ENCODE measurements at places on chromosomes 1 and 21. TPM values are rescaled to one million over a fixed set of nuclear protein-coding genes. Genes with fewer than 3 reads are reported as not detected.

PRRX1 gene
- not detected for total RNA-seq

NEXN gene
- 5.3 TPM for total RNA-seq

RNU1-1 gene
- 3,596 TPM for total RNA-seq

TMCO1 gene
- 84.4 TPM for total RNA-seq

CYP4Z1 gene
- total RNA-seq = 0.31 TPM

KIAA1614 gene
- 3.3 TPM for total RNA-seq

NOS1AP gene
- total RNA-seq = 5.9 TPM

SLFNL1 gene
- 0.07 TPM for total RNA-seq

C1orf210 gene
- 17.0 TPM for total RNA-seq

- H3K36me3 ChIP-seq = peaks cover 97% of the 10 kb centered on the region
- H3K27ac ChIP-seq = no peak overlapping the region
- H3K4me1 ChIP-seq = no peaks in the 10 kb centered on the region
- no peaks in the 10 kb centered on the region for H3K27me3 ChIP-seq
- peak; percentile 41 for DNase-seq
- H3K4me3 ChIP-seq = no peak overlapping the region
Observed at GRCh38 chr1:54872036-54872331, 15.0 kb downstream of the DHCR24 start.

- no peak for DNase-seq
- H3K4me1 ChIP-seq = peaks cover 20% of the 10 kb centered on the region
- no peaks in the 10 kb centered on the region for H3K27me3 ChIP-seq
- H3K36me3 ChIP-seq = no peaks in the 10 kb centered on the region
- H3K27ac ChIP-seq = no peak overlapping the region
- H3K4me3 ChIP-seq = no peak overlapping the region
Observed at GRCh38 chr1:231396643-231397042, 25.4 kb downstream of the EGLN1 start.

DNA sequence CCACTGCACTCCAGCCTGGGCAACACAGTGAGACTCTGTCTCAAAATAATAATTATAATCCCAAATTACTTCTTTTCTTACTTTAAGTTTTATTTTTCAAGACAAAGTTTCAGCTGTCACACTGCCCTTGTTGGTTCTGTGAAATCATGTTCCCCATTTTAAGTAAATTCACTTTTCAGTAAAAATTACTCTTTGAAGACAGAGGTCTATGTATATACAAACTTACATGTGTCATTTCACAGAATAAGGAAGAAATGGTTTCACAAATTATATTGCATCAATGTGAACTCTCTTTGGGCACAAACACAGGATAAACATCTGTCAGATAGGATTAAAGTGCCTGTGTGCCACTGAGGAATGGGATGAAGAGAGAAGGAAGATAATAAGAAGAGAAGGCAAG is 33.1 kb upstream of the ETS2 start:
- H3K36me3 ChIP-seq = no peaks in the 10 kb centered on the region
- no peaks in the 10 kb centered on the region for H3K27me3 ChIP-seq
- no peak for DNase-seq
- no peaks in the 10 kb centered on the region for H3K4me1 ChIP-seq
- H3K4me3 ChIP-seq = no peak overlapping the region
- no peak overlapping the region for H3K27ac ChIP-seq

- H3K27ac ChIP-seq = no peak overlapping the region
- DNase-seq = no peak
- no peak overlapping the region for H3K4me3 ChIP-seq
- no peaks in the 10 kb centered on the region for H3K27me3 ChIP-seq
- H3K4me1 ChIP-seq = no peaks in the 10 kb centered on the region
Observed at GRCh38 chr1:169929210-169929526, 35.5 kb upstream of the SCYL3 start.

GRCh38 chr1:159915571-159916241 is 9.6 kb downstream of the TAGLN2 start:
- peaks cover 34% of the 10 kb centered on the region for H3K4me1 ChIP-seq
- H3K27me3 ChIP-seq = no peaks in the 10 kb centered on the region
- H3K4me3 ChIP-seq = peak overlapping the region; percentile 32
- peaks cover 45% of the 10 kb centered on the region for H3K36me3 ChIP-seq
- DNase-seq = peak; percentile 72
- no peak overlapping the region for H3K27ac ChIP-seq

- no peak overlapping the region for H3K4me3 ChIP-seq
- H3K27ac ChIP-seq = no peak overlapping the region
- H3K4me1 ChIP-seq = peaks cover 4% of the 10 kb centered on the region
- DNase-seq = no peak
- H3K27me3 ChIP-seq = no peaks in the 10 kb centered on the region
Observed at GRCh38 chr21:41673071-41673470, 93.8 kb downstream of the RIPK4 start.

DNA sequence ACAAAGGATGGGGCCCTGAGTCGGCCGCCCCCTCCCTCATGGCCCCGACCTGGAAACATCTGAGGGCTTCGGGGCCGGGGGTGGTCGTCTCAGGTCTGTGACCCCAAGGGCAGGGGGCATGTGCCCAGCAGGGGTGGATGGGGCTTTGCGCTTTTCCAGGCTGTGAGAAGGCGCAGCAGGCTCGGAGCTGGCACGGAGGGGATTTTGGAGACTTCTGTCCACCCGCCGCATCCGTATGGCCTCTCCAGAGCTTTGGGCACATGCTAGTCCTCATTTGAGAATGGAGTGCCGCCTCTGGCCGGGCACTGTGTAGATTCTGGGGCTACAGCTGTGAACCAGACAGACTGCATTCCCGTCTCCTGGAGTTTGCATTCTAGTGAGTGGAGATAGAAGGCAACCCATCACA is 66.1 kb upstream of the WNT4 start:
- peak overlapping the region; percentile 64 for H3K27ac ChIP-seq
- no peaks in the 10 kb centered on the region for H3K27me3 ChIP-seq
- H3K4me1 ChIP-seq = peaks cover 21% of the 10 kb centered on the region
- DNase-seq = peak; percentile 65

DNA sequence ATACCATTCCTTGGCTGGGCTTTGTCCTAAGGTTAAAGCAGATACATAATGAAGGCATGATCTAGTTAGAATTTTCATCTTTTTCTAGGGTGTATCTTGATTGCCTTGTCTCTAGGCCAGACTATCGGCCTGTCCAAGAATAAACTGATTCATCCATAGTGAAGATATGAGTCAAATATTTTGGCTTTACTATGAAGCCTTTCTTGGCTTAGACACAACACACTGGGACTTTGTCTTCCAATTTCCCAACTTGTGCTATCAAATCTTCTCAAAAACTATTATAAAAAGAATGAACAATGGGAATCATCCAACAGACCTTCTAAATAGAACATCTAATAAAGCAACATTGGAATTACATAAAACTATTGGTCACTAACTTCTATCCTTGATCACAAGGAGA is 64.8 kb downstream of the WARS2 start:
- H3K27ac ChIP-seq = no peak overlapping the region
- no peak for DNase-seq
- H3K4me1 ChIP-seq = no peaks in the 10 kb centered on the region
- no peak overlapping the region for H3K4me3 ChIP-seq
- H3K36me3 ChIP-seq = no peaks in the 10 kb centered on the region

- no peak overlapping the region for H3K27ac ChIP-seq
- H3K4me3 ChIP-seq = no peak overlapping the region
- H3K4me1 ChIP-seq = peaks cover 3% of the 10 kb centered on the region
- DNase-seq = no peak
Observed at GRCh38 chr21:41480086-41480690, 27.8 kb downstream of the TMPRSS2 start.

DNA sequence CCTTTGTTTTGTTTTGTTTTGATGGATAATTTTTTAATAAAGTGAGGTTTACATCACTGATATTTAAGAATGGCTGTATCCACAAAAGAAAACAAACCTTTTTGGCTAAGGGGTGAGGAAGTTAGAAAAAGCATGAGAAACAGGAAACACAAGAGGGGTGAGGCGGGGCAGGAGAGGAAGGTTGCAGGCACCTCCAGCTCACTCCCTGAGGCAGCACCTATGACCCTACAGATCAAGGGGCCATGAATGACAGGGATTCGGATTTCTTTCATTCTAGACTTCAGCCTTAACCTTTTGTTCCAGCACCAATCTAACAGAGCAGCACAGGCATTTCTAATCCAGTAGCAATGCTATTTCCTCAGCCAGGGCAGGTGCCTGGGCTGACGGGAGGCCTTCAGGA is 4.4 kb downstream of the CLCA4 start:
- H3K27me3 ChIP-seq = no peaks in the 10 kb centered on the region
- no peak for DNase-seq
- H3K27ac ChIP-seq = no peak overlapping the region

- H3K27me3 ChIP-seq = no peaks in the 10 kb centered on the region
- no peak overlapping the region for H3K27ac ChIP-seq
Observed at GRCh38 chr1:58104960-58105359, 441.6 kb downstream of the OMA1 start.

- H3K36me3 ChIP-seq = no peaks in the 10 kb centered on the region
- no peak overlapping the region for H3K4me3 ChIP-seq
- no peaks in the 10 kb centered on the region for H3K27me3 ChIP-seq
- no peak overlapping the region for H3K27ac ChIP-seq
Observed at GRCh38 chr1:213474054-213474453, 423.0 kb downstream of the RPS6KC1 start.

GRCh38 chr1:219907772-219908070 is 20.6 kb downstream of the SLC30A10 start:
- peaks cover under 1% of the 10 kb centered on the region for H3K4me1 ChIP-seq
- no peaks in the 10 kb centered on the region for H3K27me3 ChIP-seq
- H3K36me3 ChIP-seq = no peaks in the 10 kb centered on the region
- H3K4me3 ChIP-seq = no peak overlapping the region
- no peak for DNase-seq
- no peak overlapping the region for H3K27ac ChIP-seq

GRCh38 chr1:236156512-236157208 is 14.3 kb downstream of the GPR137B start:
- H3K36me3 ChIP-seq = no peaks in the 10 kb centered on the region
- H3K27me3 ChIP-seq = no peaks in the 10 kb centered on the region
- no peak overlapping the region for H3K27ac ChIP-seq
- DNase-seq = no peak
- H3K4me1 ChIP-seq = peaks cover 5% of the 10 kb centered on the region
